ENCODE measurements at places on chromosomes 6 and 20.

GRCh38 chr20:47276251-47276650 is 80.2 kb downstream of the ZMYND8 start:
- no peak for DNase-seq

DNA sequence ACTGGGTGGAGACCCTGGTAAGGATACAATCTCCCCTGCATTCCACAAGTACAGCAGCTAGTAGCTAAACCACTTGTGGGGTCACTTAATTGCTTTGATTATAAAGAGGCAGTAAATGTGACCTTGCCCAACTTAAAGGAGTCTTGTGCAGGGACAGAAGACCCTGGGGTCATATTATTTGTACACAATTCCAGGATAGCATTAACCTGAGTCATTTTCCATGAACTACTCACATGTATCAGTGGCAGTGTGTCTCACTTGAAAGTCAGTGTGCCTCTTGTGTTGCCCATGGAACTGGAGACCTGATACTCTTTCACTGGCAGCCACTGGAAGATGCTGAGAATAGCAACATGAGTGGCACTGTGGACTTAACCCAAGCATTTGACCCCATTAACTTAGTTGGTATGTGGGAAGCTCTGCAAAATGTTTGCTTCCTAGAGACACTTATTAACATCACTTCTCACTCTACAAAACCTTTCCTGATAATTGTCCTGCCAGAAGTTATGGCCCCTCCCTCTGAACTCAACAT is 28.9 kb downstream of the CLIC5 start:
- no peak for DNase-seq

- peak; percentile 34 for DNase-seq
These were observed 47.4 kb downstream of the LGSN start for GRCh38 chr6:63272397-63272796.

- DNase-seq: no peak
These were observed 527.6 kb downstream of the CDKAL1 start for GRCh38 chr6:21061892-21062291.

DNA sequence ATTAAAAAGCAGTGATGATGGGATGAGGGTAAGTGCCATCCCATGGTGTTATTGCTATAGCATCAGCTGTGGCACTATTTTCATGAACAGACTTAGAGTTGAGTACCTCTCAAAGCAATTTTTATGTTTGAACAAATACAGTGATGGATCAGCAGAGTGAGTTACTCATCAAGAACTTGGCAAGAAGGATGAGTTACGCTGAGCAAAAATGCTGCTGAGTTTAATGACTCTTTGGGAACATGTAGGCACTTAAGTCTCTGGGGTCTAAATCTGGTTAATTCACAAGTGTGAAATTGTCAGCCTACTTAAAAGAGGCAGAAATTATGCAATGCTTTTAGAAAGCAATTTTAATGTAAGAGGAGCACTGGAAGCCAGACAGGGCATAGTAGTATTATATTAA is 78.5 kb upstream of the AHI1 start:
- DNase-seq: peak; percentile 80

- DNase-seq: peak; percentile 67
These were observed 115.4 kb downstream of the OPRM1 start for GRCh38 chr6:154154389-154154967.

GRCh38 chr6:90048206-90048967 is 154.1 kb downstream of the GJA10 start:
- no peak for DNase-seq

Data from iris pigment epithelial cell (primary cell).